ENCODE measurements at places on chromosomes 5 and 9. TPM values are rescaled to one million over a fixed set of nuclear protein-coding genes. Genes with fewer than 3 reads are reported as not detected.

The EPB41L4A gene
- 21.0 TPM for total RNA-seq

The ENHO gene
- total RNA-seq: not detected

The ZSWIM6 gene
- total RNA-seq: 6.4 TPM

- DNase-seq: no peak
Observed at GRCh38 chr5:161846746-161847145, 1.2 kb upstream of the GABRA1 start.

DNA sequence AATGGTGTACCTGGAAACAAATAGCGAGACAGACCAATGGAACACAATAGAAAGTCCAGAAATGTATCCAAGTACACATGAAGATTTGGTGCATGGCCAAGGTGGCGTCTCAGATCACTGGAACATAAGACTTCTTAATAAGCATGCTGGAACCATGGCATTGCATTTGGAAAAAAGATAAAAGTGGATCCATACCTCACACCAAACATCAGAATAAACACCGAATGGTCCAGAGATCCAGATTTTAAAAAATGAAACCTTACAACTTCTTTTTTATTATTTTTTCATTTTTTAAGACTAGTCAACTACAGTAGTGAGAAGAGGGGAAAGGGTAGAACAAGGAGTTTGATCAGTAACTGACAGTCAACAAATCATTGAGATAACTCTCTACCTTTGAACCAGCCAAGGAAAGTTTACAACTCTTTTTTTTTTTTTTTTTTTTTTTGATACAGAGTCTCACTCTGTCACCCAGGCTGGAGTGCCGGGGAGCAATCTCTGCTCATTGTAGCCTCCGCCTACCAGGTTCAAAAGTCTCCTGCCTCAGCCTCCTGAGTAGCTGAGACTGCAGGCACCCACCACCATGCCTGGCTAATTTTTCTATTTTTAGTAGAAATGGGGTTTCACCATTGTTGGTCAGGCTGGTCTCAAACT is 8.8 kb upstream of the DUSP1 start:
- no peak for DNase-seq

- DNase-seq: no peak
Observed at GRCh38 chr9:135924628-135925338, 17.4 kb upstream of the CAMSAP1 start.

DNA sequence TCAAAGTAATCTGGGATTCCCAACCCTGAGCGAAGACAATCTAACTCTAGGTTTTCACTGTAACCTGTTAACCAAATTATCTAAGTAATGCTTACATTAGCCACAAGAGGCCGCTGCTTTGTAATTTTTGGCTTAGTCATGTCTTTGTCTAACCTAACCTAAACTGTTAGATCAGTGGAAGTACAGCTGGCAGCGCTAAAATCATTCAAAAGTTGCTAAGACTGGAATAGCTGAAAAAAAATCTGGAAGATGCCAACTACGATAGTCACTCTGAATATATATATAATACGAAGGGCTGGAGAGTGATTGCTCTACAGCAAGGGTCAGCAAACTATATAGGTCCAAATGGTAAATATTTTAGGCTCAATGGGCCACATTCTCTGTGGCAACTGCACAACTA is 60.2 kb downstream of the FBXO38 start:
- no peak for DNase-seq

The CSF2 gene
- not detected for total RNA-seq

- DNase-seq: no peak
Observed at GRCh38 chr5:84088996-84089395, 295.7 kb downstream of the EDIL3 start.

The PCDHB6 gene
- total RNA-seq: not detected

The KIF20A gene
- 5.7 TPM for total RNA-seq

The ATP10B gene
- total RNA-seq: 18.5 TPM

- no peak for DNase-seq
Observed at GRCh38 chr9:9412241-9412640, 1200.6 kb downstream of the PTPRD start.

The OR13J1 gene
- total RNA-seq: not detected

The DOCK8 gene
- 21.6 TPM for total RNA-seq

The MUSK gene
- total RNA-seq: 1.7 TPM

- DNase-seq: no peak
Observed at GRCh38 chr9:86751207-86751606, 196.1 kb downstream of the GAS1 start.

DNA sequence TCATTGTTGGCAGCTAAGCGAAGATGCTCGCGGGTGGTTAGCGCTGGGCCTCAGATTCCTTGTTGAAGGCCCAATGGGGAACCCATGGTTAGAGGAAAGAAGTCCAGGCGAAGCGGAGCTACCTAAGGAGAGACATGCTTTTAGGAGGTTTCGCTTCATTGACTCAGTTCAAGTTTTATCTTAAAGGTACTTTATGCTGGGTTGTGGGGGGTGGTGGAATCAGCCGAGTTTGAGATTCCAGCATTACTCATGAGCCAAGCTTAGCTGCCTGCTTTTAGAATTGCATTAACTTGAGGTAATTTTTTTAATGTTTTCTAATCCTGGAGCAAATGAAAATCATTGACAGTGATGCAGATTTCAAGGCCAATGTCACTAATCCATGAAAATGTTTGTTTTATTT is 16.1 kb downstream of the MEGF10 start:
- no peak for DNase-seq

DNA sequence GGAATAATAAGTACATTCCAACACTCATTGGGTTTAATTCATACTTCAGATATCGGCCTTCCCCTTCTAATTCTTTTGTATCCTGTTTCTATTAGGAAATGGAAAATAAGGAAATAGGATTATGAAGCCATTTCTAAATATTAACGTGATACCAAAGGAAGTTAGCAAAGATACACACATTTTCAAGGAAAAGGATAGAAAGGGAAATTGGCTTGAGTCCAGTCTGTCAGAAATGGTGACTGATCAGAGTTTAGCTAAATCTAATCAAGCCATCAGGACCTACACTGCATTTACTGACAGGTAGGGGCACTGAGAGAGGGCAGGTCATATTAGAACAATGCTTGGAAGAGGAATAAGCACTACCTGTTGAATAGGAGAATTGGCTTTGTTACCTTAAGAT is 3.1 kb downstream of the TRPM3 start:
- DNase-seq: no peak

GRCh38 chr9:14031810-14032209 is 282.1 kb downstream of the NFIB start:
- no peak for DNase-seq

GRCh38 chr5:9549941-9550340 is 4.1 kb upstream of the SEMA5A start:
- no peak for DNase-seq

The PCDHA2 gene
- total RNA-seq: not detected

GRCh38 chr5:116613445-116613844 is 38.8 kb upstream of the SEMA6A start:
- no peak for DNase-seq
